ENCODE measurements at places on chromosomes 6 and 20.

- DNase-seq: no peak
Observed at GRCh38 chr6:135025175-135025574, 29.4 kb downstream of the HBS1L start.

- DNase-seq: no peak
Observed at GRCh38 chr6:41648921-41649320, 10.7 kb downstream of the MDFI start.

- DNase-seq: no peak
Observed at GRCh38 chr6:96276305-96276704, 245.3 kb upstream of the UFL1 start.

DNA sequence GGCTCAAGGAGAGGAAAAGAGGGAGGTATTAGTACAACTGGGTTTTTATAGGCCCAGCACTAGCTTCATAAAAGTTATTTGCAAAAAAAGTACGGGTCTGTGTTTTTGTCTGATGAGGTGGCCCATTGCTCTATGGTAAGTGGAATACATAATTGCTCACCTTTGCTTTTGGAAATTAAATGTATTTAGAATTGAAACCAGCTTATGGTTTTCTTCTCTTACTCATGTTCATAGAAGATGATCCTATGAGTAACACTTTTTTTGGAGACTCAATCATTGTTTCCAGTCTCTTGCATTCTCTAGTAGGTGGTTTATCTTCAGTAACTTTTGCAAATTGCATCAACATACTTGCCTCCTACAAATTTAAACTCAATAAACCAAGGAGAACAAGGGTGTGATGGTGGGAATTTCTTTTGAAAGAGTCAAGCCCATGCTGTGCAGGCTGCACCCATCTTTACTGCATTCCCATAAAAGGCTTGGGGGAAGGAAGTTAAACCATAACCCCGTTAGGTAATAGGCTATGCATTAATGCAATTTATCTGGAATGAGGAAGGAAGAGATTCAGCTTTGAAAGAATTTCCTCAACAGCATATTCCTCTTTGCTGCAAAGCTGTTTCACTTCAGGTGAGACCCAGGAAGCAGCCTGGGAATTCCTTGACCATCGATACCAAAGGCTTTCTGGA, 48.5 kb upstream of the EDN1 start:
- no peak for DNase-seq

GRCh38 chr6:160781298-160781697, 79.3 kb downstream of the PLG start:
- DNase-seq: no peak

- DNase-seq: peak; percentile 35
Observed at GRCh38 chr20:53866794-53867740, 203.3 kb downstream of the BCAS1 start.
